Urinary bladder (tissue), 4 donors: ENCODE measurements at places on chromosomes 1 and 21. TPM values are rescaled to one million over a fixed set of nuclear protein-coding genes. Genes with fewer than 3 reads are reported as not detected.

Gene FCMR
- total RNA-seq: 0.95 TPM

GRCh38 chr1:14443164-14443787, 155.2 kb upstream of the KAZN start:
- no peak for DNase-seq

- DNase-seq: no peak
Measured at GRCh38 chr1:172642970-172643369, 15.9 kb upstream of the FASLG start.

- DNase-seq: no peak
Measured at GRCh38 chr1:241985787-241986186, 13.1 kb downstream of the MAP1LC3C start.

GRCh38 chr1:247884797-247885413, 10.5 kb upstream of the OR2W3 start:
- no peak for DNase-seq

DNA sequence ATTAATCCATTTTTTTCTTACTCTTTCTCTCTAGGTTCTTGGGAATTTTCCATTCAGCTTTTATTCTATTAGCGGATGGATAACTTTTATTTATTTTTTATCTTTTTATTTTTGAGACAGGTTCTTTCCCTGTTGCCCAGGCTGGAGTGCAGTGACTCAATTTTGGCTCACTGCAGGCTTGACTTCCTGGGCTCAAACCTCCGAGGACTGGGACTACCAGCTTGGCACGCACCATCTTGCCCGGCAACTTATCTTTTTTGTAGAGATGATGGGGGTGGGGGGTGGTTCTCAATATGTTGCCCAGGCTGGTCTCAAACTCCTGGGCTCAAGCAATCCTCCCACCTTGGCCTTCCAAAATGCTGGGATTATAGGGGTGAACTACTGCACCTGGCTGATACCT, 36.1 kb upstream of the CHIT1 start:
- no peak for DNase-seq
